ENCODE measurements at places on chromosomes 5 and 9.

- DNase-seq, result peak; percentile 42
Observed at GRCh38 chr5:128201065-128201926, 117.7 kb downstream of the SLC12A2 start.

GRCh38 chr9:886886-887285 is 45.4 kb downstream of the DMRT1 start:
- DNase-seq, result no peak

DNA sequence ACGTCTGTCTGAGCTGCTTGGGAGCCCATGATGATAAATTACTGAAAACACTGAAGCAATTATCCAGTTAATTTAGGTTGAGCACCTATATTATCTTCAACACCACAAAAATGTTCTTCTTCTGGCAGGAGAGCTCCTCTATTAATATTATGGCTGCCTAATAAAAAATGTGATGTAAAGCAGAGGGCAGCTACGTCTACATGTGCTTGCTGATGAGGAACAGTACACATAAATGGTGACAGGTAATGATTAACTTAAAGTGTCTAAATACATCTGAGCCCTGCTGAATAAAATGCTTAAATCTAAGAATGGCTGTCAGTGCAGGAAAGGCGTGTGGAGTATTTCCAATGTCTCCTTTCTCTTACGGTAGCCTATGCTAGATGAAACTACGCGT is 131.3 kb upstream of the NR3C1 start:
- no peak for DNase-seq

- no peak for DNase-seq
Observed at GRCh38 chr5:7271435-7272084, 124.4 kb upstream of the ADCY2 start.

DNA sequence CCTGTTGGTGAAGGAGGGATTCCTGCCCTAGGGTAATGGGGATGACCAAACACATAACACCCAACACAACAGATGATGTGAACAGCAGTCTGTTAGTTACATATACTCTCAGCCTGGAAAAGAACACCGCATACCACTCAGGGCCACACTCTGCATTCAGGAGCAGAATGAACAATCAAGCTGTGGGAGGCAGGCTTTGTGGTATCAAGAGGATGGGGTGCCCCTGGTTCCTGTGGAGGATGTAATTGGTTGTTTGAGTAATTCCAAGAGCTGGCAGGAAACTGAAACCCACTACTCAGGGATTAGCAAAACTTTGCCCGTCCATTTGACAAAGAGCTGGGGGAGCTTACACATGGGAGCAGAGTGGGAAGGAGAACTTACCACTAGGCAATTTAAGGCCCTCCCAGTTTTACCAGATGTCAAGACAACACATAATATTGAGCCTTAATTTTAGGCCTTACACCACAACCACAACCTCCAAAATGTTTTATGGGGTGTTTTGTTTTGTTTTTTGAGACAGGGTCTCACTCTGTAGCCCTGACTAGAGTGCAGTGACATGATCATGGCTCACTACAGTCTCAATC is 15.6 kb upstream of the PRKAA1 start:
- DNase-seq, result no peak

DNA sequence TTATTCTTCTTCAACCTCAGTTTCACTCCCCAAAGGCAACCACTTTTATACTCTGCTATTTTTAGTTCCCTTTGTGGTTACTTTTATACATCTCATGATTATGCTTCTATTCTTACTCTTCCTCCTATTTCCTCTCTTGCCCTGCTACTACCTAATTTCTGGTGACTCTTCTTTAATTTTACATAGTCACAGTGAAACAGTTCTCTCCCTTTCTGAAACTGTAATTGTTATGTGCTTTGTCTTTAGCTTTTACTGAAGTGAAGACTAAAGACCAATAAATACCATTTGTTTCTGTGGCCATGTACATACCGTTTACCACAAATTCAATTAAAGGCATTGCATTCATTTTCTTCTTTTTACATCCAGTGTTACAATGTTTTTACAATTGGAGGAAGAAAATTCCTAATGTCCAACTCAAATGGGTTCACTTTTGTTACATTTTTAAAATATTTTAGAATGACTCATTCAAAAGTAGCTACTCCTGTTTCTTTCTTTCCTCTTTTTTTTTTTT is 410.6 kb downstream of the PSAT1 start:
- no peak for DNase-seq

DNA sequence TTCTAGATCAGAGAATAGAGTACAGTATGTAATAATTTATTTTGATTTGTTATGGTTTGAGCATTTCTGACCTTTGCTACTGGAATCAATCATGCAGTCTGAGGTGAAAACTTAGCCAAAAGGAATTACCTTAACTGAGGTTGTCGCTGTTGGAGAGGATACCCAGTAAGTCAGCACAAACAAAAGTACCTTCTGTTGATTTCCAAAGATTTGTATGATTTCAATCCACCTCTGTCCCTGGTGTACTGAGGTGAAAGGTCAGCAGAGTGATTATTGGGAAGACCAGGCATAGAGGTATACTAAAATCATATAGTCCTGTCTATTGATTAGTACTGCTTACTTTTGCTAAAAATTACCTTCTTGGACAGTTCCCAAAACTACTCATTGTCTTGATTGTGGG is 32.8 kb downstream of the RUSC2 start:
- DNase-seq, result no peak

- DNase-seq, result no peak
Observed at GRCh38 chr5:174806729-174807128, 82.3 kb downstream of the MSX2 start.

GRCh38 chr5:81545911-81546310 is 152.0 kb upstream of the ACOT12 start:
- no peak for DNase-seq
